Neural progenitor cell (in vitro differentiated cells): ENCODE measurements at places on chromosomes 7 and 10. TPM values are rescaled to one million over a fixed set of nuclear protein-coding genes. Genes with fewer than 3 reads are reported as not detected.

The ZPBP gene
- total RNA-seq = not detected in 2 replicates

The ANKRD30A gene
- not detected in 2 replicates for total RNA-seq

DNA sequence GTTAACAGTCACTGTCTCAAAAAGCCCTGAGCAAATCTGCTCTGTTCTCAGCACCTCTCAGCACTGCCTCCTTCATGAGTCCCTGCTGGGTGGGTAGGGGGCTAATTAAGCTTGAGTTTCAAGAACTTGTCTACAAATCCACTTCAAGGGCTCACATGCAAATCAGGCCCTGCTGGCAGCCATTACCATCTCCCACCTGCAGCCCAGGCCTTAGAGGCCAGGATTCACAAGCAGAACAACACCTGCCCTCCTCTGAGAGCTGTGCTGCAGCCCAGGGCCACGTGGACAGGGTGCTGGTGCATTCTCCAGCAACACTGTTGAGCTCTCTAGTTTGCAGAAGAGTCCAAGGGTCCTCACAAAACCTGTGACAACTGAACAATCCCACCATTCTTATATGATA is 119.2 kb downstream of the DPP6 start:
- H3K4me1 ChIP-seq = peaks cover 18% of the 10 kb centered on the region
- H3K27me3 ChIP-seq = no peaks in the 10 kb centered on the region
- DNase-seq = peak; percentile 15
- H3K36me3 ChIP-seq = no peaks in the 10 kb centered on the region

GRCh38 chr7:19296617-19297016 is 151.4 kb upstream of the FERD3L start:
- H3K36me3 ChIP-seq = no peaks in the 10 kb centered on the region
- no peak for DNase-seq
- H3K4me1 ChIP-seq = no peaks in the 10 kb centered on the region
- H3K4me3 ChIP-seq = no peak overlapping the region
- H3K27ac ChIP-seq = no peak overlapping the region

DNA sequence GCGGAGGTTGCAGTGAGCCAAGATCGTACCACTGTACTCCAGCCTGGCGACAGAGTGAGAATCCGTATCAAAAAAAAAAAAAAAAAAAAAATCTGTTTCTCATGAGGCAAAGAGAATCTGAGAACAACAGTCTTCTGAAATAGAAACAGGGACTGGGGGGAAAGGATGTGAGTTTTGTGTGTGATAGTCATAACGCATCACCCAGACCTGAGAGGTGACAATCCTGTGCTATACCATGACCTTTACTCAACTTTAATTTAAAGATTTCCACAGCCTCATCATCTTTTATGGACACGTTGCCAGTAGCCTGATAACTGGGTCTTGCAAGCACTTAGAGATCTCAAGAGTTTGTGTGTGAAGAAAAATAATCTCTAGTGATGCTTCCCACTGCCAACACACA is 2.3 kb downstream of the ATXN7L1 start:
- peaks cover 14% of the 10 kb centered on the region for H3K4me1 ChIP-seq
- no peak overlapping the region for H3K27ac ChIP-seq
- H3K36me3 ChIP-seq = no peaks in the 10 kb centered on the region
- DNase-seq = no peak
- H3K4me3 ChIP-seq = no peak overlapping the region
- peaks cover 24% of the 10 kb centered on the region for H3K27me3 ChIP-seq

GRCh38 chr10:118273662-118274061 is 68.5 kb downstream of the FAM204A start:
- H3K27me3 ChIP-seq = no peaks in the 10 kb centered on the region
- H3K36me3 ChIP-seq = no peaks in the 10 kb centered on the region
- no peak for DNase-seq
- H3K4me1 ChIP-seq = peaks cover 24% of the 10 kb centered on the region
- no peak overlapping the region for H3K4me3 ChIP-seq

DNA sequence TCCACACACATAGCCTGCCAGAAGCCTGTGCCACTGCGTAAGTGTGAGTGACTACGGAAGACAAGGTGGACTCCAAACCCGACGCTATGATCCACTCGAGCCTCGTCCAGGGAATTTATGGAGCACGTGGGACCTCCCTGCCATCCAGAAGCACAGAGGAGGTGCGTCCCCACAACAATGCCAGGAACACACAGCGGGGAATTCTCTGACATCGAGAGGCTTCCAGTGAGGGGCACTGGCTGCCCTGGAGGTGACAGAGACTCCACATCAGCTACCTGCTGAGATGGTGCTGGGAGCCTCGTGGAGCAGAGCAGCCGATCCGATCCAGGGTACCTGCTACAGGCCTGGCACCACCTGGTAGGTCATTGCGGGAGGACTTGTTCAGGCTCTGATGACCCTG is 72.2 kb upstream of the INSIG1 start:
- peaks cover 25% of the 10 kb centered on the region for H3K27me3 ChIP-seq
- H3K36me3 ChIP-seq = no peaks in the 10 kb centered on the region
- peaks cover 20% of the 10 kb centered on the region for H3K4me1 ChIP-seq
- no peak for DNase-seq
